ENCODE measurements at places on chromosomes 3 and 15.

- DNase-seq: no peak
These were observed 39.3 kb upstream of the CEMIP start for GRCh38 chr15:80739919-80740318.

DNA sequence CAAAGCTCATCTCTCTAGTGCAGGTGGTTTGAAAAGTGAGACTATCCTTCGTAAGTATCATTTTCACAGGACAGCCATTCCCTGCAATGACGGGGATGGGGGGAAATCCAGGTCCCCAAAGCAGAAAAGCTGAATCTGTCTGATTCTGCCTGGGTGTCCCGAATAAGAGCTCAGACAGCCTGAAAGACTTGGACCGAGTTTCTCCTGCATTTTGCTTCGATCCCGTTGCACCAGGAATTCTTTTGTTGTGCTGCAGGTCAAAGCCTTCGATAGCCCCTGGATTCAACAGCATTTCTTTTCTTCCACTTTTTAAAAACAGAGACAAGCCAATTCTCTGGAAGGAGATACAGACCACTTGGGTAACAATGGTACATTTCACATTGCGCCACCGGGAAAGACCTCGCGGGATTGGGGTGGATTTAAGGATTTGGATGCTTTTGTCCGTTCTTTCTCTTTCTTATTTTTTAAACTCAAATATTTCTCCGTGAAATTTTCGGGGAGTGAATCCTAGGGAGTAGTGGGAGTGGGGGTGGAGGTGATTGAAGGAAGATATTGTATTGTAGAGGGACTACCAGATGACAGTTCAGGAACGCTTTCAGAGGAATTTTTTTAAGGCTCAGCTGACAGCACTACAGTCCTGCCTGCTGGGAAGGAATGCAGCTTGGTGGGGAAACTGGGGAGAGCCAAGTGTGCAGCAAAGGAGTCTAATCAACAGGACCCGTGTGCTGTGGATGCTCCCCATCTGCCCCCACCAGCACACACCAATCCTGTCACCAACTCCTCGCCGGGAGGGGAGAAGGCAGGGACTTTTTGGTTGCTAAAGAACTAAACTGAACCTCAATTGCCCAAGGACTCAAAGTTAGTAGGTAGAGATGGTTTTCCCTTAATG lies 2.6 kb downstream of the SLITRK3 start:
- DNase-seq: no peak

DNA sequence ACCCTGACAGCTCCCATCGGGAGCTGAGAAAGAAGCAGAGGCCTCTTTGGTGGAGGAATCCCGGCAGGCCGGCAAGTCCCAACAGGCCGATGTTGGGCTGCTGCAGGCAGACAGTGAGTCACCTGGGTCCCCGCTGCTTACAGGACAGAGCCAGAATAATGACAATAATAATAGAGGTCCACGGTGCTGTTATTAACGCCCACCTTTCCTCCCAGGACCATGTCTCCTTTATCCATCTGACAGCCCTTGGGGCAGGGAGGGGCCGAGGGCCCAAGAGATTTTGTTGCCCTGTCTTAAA lies 29.3 kb upstream of the MAGEF1 start:
- no peak for DNase-seq

DNA sequence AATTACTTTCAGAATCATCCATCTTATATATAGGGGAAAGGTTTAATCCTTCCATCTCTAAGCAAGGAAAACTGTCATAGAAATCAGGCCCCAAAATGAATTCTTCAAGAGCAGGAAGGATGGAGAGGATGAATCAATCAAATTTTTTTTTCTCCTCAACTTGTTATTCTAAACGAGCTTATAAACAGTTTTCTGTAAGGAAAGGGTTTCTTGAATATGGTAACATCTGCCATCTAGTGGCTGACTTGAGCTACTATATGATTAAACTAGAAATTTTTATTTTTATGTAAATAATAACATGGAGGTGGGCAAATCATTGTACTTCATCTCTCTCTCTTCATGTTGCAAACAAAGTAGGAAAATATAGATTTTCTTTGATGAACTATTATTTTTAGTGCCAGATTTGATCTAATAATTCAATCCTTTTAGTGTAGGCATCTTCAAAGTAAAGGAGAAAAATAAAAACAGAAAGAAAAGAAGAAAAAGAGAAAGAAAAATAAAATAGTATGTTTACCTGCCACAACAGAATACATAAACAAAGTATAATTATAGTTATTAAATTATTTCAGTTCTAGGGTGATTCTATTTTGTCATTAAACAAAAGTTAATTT lies 146.6 kb downstream of the SERPINI1 start:
- DNase-seq: peak; percentile 73

- DNase-seq: no peak
These were observed 96.5 kb upstream of the TSPAN3 start for GRCh38 chr15:77167406-77167805.

- DNase-seq: no peak
These were observed 82.4 kb downstream of the CCNL1 start for GRCh38 chr3:157077565-157077991.

DNA sequence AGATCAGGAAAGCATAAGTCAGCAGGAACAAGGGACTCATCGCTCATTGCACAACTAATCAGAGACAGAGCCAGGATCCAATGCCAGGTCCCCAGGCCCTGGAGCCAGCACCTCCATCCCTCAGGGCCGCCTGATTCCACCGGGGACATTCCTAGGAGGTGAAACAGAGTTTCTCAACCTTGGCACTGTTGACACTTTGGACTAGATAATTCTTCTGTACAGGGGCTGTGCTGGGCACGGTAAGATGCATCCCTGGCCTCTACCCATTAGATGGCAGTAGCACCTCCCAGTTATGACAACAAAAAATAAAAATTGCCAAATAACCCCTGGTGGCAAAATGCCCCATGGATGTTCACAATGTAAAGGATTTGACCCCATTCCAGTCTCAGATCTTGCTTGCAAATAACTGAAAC lies 127.7 kb downstream of the MTHFS start:
- DNase-seq: peak; percentile 75

- peak; percentile 43 for DNase-seq
These were observed 33.3 kb upstream of the MEIS2 start for GRCh38 chr15:37133602-37134001.

DNA sequence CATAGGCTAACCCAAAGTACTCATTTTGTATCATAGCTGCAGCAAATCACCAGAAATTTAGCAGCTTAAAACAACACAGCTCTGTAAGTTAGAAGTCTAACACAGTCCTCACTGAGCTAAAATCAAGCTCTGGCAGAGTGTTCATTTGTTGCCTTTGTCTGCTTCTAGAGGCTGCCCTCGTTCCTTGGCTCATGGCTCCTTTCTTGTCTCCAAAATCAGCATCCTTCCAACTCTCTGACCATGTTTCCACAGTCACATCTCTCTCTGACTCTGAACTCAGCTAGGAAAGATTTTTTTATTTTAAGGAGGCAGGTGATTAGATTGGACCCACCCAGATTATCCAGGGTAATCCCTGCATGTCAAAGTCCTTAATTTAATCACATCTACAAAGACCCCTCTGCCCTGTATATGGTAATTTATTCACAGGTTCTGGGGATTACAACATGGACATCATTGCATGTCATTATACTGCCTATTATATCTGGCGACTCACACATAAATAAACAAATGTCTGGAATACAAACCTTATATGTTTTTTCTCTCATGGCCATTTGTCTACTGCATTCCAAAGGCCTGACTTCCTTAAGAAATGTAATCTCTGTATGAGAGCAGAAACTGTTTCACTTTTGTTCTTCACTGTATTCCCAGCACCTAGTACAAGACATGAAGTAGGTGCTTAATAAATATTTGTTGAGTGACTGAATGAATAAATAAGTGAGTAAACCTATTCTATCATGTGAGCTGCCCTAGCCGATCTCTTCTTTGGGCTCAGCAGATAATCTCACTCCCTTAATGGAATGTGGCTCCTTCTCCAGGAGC lies 15.1 kb upstream of the UACA start:
- DNase-seq: no peak

Measured in Karpas-422 (cell line).